Activated CD4-positive, alpha-beta T cell treated with anti-CD3 and anti-CD28 coated beads for 36 hours (primary cell): ENCODE measurements at places on chromosomes 4 and X. TPM values are rescaled to one million over a fixed set of nuclear protein-coding genes. Genes with fewer than 3 reads are reported as not detected.

DNA sequence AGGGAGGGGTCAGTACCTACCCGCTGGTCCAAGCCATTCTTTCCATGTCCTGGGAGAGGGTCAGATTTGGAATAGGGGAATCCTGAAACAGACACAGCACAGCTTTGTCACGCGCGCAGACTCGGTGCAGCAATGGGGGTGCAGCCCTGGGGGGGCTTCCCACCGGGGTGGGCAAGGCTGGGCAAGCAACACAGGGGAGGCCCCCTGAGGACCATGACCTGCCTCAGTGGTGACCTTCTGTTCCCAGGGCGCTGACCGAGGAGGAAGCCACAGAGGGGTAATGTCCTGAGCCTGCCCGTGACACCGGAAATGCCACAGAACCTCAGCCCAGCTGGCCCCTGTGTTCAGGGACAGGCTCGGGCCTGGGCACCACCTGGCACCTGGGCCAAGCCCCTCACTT, 53.2 kb upstream of the AFAP1 start:
- DNase-seq, result no peak

DNA sequence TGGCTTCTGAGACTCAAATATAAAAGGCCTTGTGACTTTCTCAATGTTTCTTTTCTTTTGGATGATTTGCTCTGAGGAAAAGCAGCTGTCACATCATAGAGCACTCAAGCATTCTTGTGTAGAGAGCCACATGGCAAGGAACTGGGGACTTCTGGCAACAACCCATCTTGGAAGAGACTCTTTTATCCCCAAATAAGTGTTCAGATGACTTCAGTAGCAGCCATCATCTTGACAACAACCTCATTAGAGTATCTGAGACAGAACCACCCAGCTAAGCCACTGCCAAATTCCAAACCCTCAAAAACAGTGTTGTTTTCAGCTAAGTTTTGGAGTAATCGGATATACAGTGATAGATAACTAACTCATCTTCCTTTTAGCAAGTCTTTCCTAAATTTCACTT, 1431.7 kb upstream of the IGFBP7 start:
- no peak for DNase-seq

DNA sequence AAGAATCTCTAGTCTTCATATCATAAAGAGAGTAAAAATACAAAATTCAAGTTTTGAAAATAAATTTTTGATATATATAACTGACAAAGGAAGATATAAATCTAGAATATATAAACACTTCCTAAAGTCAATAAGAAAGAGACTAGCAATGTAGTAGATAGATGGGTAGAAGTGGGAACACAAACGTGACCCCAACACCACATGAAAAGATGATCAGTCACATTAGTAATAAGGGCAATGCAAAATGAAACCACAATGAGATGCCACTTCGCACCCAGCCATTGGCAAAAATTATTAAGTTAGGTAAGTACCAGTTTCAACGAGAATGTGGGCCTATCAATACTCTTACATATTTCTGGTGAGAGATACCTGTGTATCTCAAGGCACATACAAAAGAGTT, 106.5 kb downstream of the EGF start:
- no peak for DNase-seq

- no peak for DNase-seq
Measured at GRCh38 chr4:7027913-7028312, 15.3 kb upstream of the TADA2B start.

DNA sequence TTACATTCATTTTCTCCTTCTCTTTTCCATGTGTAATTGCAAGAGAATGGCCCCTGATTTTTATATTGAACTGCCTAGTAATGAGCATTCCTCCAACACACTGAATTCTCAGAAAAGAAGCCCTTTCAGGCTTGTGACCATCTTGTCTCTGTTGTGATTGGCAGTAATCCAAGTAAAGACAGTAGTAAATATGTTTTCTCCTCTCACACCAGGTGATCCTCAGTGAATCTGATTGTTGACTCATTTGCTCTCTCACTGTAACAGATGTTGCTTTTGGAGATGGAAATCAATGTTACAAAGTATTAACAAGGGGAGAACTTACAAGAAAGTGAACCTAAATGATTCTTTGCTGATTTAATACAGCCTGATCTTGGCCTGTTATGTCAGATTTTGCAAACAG, 271.0 kb downstream of the AFF2 start:
- no peak for DNase-seq

Gene ADH7
- total RNA-seq, result not detected

DNA sequence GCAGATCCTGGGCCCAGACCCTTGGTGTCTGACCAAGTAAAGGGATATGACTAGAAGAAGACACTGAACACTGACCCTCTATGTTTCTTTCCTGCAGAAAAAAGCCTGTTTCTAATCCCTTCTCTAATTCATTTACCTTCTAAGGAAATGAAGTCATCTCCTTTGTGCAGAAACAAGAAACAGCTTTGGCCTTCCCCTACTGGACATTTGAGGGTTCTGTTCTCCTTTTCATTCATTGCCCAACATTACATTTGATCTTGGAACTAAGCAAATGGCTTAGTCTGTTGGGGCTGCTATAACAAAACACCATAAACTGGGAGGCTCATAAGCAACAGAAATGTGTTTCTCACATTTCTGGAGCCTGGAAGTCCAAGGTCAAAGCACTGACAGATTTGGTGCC, 20.0 kb downstream of the HCCS start:
- DNase-seq, result no peak

- no peak for DNase-seq
Measured at GRCh38 chrX:104183685-104184084, 17.4 kb downstream of the FAM199X start.
